ENCODE measurements at places on chromosomes 6 and 20.

- DNase-seq: no peak
Observed at GRCh38 chr20:47543006-47543431, 41.3 kb downstream of the NCOA3 start.

DNA sequence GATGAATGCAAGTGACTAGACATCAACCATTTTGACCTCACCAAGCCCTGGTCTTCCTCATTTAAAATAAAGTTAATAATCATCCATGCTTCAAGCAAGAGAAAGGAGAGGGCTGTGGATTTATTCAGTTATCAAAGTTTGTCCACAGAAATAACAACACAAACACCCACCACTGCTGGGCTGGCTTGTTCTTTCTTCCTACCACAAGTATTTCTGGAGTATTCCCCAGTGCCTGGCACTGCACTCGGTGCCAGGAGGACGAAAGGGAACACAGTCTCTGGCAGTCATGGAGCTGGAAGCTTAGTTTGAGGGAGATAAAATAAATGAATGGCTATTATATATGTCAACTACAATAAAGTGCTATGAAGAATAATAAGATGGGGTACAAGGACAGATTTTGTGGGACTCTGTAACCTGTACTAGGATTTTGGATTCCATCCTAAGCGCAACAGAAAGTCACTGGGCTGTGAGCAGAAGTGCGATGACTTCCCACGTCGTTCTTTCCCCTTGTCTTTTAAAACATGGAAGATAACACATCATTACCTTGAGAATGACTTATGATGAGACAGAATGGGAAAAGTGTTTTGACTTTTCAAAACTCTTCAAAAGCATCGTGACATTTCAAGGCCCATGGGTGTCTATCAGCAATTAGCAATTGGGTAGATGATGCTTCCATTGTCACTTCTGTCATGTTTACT is 74.5 kb upstream of the TRAF3IP2 start:
- DNase-seq: no peak

GRCh38 chr6:83169106-83169505 is 24.0 kb downstream of the PGM3 start:
- no peak for DNase-seq

GRCh38 chr6:158593670-158594069 is 33.8 kb downstream of the TMEM181 start:
- no peak for DNase-seq

GRCh38 chr6:27145731-27146455 is 101.6 kb upstream of the PRSS16 start:
- peak; percentile 74 for DNase-seq

DNA sequence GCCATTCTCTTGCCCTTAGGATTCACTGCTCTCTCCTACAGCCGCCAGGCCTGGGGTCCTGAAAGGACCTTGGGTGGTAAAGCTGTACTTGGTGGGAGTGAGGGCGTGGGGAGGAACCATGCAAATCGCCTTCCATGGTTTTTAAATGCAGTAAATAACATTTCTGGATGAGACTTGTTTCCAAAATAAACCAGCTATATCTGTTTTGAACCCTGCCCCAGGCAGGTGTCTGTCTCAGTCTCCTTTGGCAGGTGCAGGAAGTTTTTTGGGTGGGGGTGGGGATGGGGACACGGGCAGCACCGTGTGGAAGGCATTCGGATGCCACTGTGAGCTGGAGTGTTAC is 14.3 kb downstream of the ITPA start:
- DNase-seq: no peak

DNA sequence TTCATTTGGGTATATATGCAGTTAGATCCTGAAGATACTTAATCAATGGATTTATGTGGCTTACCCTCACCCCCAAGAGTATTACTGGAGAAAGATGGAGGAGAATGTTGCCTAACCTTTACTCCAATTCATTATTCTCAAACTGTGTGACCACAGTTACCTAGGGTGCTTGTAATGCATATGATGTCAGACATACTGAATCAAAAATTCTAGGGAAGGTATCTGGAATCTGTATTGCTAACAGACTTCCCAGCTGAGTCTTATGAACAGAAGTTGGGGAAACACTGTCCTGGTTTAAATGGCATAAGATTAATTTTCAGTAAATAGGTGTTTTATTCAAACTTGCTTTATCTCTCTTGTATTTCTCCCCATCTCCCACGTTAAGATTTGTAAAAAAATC is 83.9 kb downstream of the PKIB start:
- DNase-seq: no peak

- DNase-seq: peak; percentile 39
Observed at GRCh38 chr6:41937861-41938574, 3.6 kb downstream of the CCND3 start.

DNA sequence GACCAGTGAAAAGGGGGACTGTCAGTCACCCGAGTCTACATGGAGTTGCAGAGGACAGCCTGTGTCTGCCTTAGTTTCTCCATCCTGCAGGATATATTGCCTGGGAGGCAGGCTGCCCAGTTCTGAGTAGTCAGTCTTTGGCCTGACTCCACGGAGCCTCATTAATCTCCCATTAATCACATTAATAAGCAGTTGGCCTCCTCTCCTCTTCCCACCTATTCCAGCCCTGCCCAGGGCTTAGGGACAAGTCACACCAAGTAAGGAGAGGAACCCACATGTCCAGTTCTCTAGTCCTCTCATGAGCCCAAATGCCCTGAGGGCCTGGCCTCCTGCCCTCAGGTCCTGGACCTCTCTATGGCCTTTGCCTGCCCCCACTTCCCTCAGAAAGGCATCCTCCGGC is 1.3 kb upstream of the MUCL3 start:
- no peak for DNase-seq

All from activated T-cell treated with anti-CD3 and anti-CD28 coated beads, Interleukin-2, amount 50 U/mL, for 48 hours (primary cell).